ENCODE measurements at places on chromosomes 12 and 14.

DNA sequence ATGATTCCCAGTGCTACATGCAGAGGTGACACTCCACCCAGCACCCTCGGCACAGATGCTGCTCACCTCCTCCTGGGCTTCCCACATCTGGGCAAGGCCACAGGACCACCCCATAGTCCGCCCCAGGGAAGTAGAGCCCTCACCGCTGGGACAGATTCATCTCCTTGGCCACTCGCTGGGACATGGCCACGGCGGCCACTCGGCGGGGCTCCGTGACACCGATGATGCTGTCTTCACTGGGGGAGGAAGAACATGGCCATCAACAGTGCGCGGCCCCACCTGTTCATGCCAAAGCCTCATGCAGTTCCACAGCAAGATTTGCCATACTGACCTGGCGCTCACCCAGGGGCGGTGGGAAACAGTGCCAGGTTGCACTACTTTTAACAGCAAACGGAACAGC, 13.7 kb downstream of the DHX37 start:
- DNase-seq, result no peak

GRCh38 chr14:22653012-22653621, 9.0 kb upstream of the OR6J1 start:
- DNase-seq, result peak; percentile 76

DNA sequence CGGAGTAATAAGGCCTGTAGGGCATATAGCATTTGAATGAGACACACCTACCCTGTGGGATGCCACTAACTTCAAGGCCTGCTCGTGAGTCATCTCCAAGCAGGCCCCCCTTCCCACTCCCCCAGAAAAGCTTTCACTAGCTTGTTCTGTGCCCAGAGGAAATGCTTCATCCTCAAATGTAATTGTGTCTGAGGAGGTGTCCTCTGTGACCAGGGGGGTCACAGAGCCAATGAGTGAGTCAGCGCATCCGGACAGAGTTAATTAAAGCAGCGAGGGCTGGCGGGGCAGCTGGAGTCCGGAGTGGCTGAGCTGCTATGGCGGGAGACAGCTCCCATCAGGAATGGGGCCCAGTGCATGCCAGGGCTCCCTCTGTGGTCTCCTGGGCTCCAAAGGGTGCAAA, 27.0 kb upstream of the ESRRB start:
- no peak for DNase-seq

DNA sequence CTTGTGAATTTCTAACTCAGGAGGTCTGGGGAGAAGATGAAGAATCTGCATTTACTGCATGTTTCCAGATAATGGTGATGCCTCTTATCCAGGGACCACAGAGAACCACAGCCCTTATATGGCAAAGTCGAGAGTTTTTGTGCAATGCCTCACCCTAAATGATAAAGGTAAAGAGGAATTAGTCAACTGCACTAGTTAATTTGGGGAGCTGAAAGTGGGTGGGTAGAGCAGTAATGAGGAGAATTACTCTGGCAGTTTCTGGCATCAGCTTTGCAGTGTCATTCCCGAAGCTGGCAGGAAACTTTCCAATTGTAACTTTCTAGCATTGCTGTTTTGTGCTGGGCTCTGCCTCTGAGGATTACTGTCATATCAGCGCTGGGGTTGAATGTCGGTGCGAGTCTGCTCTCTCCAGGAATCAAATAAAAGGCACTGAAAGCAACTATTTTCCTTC, 10.3 kb downstream of the EGLN3 start:
- no peak for DNase-seq

DNA sequence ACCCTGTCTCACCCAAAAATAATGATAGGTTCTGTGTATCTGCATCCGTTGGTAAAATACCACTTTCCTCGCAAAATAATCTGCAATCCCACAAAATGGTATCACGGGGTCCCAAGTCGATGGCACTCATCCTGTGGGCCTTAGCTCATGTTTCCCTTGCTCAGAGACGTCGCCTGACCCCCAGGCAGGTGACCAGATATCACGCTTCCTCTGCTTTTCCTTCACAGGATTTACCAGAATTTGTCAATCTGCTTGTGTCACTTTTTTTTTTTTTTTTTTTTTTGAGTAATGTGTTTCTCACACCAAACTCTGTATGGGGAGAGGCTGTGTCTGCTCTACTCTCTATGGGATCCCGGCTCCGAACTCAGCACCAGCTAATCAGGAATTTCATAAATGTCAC, 162.7 kb downstream of the PRKCH start:
- DNase-seq, result no peak

DNA sequence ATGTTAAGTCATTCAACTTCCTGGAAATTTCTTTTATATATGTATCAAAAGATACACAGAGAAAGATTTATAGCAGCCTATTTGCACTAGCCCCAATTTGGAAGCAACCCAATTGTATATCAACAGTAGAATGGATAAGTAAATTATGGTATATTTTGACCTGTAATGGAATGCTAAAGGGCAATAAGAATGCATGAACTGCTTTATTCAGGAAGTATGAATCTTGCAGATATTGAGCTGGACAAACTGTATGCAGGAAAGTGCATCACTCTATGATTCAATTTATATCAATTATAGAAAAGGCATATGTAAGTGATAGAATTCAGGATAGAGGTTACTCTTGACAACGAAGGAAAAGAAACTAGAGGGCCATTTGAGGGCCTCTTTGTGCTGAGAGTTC, 913.1 kb upstream of the FBXO33 start:
- no peak for DNase-seq

- no peak for DNase-seq
Observed at GRCh38 chr12:67795236-67795635, 146.7 kb downstream of the DYRK2 start.

GRCh38 chr14:22370084-22370847, 218.8 kb downstream of the DAD1 start:
- DNase-seq, result no peak

GRCh38 chr12:47360771-47361388, 281.1 kb upstream of the AMIGO2 start:
- DNase-seq, result no peak

- no peak for DNase-seq
Observed at GRCh38 chr12:60148831-60149230, 553.0 kb downstream of the SLC16A7 start.

- no peak for DNase-seq
Observed at GRCh38 chr14:27077214-27077613, 479.4 kb upstream of the NOVA1 start.

DNA sequence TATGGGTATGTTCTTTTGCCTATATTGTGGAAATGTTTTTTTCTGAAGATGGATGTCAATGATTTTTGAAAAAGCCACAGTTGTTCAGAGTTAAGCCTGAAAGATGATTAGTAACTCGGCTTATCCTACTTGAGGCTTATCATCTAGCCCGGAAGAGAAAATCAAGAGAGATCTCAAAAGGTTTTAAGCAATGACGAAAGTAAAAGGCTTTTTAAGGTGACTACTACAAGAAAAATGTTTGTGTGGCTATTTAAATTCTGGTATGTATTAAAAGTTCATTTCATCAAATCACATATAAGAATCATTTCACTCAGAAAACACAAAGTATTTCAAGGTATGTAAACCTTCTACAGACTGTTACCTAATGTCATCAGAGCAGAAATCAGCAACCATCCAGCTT, 40.2 kb downstream of the HEATR5A start:
- DNase-seq, result no peak

DNA sequence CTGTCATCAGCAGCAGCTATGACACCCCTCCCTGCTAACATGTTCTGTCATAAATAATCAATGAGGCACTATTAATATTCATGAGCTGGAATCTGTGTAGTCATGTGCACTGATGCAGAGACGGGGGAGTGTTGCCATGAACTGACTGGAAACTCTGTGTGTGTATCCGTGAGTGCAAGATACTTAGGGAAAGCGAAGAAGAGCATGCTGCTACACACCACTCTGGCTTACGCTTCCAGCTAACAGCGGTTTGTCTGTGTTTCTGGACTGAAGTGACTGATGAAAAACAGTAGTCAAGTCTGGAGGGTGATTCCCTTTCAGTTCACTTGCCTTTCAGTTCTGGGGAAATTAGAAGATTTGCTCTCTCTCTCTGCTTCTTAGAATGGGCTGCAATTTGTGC, 249.4 kb downstream of the PDZRN4 start:
- DNase-seq, result no peak

- DNase-seq, result no peak
Observed at GRCh38 chr12:55707219-55707671, 459 bp downstream of the ITGA7 start.

DNA sequence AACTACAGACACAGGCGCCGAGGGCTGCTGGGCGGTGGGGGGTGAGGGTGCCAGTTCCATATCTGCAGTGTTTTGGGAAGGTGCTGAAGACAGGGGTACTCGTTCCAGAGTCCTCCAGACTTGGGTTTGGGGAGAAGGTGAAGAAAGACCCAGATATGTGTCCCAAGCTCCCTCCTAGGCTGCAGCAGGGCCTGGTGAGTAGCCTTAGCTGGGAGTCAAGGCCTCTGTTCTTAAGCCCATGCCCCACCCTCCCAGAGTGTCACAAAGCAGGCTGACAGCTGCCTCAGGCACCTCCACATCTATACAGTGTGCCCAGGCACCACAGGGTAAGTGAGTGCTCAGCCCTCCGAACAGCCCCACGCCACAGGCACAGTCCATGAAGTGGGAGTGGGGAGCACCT, 4.3 kb downstream of the NCKAP5L start:
- DNase-seq, result no peak

DNA sequence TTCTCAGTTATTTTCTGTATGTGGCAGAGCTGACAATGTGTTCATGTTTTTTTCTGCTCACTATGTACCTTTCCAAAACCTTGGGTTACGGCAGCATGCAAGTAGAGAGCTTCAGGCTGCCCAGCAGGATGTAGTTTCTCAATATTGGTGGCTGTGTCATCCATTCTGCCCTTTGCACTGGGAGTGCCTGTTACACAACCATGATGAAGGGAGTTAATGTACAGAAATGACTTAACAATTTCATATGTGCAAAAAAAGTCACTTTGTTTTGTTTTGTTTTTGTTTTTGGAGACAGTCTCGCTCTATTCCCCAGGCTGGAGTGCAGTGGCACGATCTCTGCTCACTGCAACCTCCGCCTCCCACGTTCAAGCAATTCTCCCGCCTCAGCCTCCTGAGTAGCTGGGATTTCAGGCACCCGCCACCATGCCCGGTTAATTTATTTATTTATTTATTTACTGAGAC, 6.1 kb upstream of the CNIH1 start:
- no peak for DNase-seq

GRCh38 chr14:53814392-53814791, 142.2 kb downstream of the BMP4 start:
- no peak for DNase-seq

- DNase-seq, result peak; percentile 51
Observed at GRCh38 chr12:122067966-122068365, 10.6 kb upstream of the MLXIP start.

- no peak for DNase-seq
Observed at GRCh38 chr12:131620520-131620919, 90.4 kb upstream of the SFSWAP start.

DNA sequence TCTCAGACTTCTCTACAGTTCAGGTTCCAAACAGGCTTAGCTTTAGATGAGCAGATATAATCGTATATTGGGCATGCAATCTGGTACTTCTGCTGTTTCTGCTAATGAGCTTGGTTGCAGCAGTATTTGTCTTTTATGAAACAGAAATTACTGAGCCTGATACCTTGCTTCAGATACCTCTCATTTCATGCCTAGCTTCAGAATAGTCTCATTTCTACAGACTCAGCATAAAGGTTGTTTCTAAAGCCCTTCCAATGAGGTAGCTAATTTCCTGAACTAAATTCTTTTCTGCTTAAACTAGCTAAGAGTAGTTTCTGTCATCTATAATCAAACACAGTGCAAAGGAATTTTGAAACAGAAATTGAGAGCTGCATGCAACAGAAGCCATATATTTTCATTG, 275.0 kb upstream of the KITLG start:
- DNase-seq, result no peak

GRCh38 chr12:124774462-124775167, 89.0 kb downstream of the SCARB1 start:
- DNase-seq, result peak; percentile 63

DNA sequence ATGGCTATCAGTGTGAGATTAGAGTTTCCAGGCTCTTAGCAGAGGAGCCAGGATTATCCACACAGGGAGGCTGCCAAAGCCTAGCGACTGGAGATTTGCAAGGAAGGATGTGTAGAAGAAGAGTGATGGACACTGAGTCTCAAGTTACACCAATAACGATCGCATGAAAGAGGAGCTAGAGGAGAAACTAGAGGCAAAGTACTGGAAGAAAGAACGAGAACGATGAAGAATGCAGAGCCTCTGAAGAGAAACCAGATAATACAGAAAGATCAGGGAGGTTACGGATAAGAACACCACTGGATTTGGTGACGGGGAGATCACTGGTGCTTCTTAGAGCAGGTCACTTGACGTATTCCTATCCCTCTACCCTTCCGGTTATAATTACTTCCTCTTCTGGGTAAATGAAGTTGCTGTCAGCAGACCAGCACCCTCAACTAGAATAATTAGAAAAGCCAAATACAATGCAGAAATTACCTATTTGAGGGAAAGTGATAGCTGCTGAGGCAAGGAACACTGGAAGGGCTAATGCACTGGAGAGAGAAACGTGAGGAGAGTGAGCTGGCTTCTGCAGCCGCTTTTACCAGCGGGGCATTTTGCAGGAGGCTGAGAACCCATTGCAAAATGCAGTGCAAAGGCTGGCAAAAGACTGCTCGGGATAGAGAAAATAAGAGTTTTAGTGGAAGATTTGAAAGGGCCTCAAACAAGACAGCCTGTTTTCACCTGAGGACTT, 93.1 kb upstream of the HIF1A start:
- no peak for DNase-seq

- DNase-seq, result peak; percentile 33
Observed at GRCh38 chr12:93098077-93098476, 169.0 kb upstream of the EEA1 start.

DNA sequence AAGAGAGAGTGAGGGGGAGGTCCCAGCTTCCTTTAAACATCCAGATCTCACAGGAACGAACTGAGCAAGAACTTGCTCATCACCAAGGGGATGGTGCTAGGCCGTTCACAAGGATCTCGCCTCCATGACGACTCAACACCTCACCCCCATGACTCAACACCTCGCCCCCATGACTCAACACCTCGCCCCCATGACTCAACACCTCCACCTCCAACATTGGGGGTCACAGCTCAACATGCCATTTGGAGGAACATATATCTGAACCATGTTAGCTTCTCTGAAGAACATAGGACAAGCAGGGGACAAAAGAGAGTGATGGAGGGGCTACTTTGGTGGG, 66.0 kb upstream of the LHX5 start:
- DNase-seq, result no peak
